ENCODE measurements at places on chromosomes 6 and 20.

DNA sequence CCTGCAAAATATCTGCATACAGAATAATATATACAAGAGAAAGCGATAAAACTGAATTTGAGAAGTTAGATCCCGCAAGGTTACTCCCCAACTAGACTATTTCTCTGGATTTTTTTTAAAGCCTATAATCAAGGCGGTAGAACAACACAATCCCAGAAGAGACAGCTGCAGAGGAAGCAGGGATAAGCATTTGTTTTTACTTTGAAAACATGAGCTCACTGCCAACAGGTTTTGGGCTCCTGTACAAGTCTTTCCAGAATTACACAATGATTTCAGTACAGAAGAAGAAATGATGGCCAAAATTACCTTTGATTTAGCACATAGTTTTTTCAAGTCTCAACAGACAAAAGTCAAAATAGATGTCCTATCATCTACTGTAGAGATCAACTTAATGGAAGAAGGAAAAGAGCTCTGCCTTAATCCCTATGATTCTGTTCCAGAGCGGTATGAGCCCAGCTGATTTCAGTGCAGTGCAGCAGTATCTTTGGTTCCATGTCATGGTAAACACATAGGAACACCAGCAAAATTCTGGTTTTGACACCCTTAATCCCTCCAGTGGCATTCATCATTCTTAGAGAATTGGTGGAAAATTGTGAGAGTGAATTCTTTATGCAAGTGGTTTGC, 304.3 kb downstream of the HDGFL1 start:
- DNase-seq: no peak

DNA sequence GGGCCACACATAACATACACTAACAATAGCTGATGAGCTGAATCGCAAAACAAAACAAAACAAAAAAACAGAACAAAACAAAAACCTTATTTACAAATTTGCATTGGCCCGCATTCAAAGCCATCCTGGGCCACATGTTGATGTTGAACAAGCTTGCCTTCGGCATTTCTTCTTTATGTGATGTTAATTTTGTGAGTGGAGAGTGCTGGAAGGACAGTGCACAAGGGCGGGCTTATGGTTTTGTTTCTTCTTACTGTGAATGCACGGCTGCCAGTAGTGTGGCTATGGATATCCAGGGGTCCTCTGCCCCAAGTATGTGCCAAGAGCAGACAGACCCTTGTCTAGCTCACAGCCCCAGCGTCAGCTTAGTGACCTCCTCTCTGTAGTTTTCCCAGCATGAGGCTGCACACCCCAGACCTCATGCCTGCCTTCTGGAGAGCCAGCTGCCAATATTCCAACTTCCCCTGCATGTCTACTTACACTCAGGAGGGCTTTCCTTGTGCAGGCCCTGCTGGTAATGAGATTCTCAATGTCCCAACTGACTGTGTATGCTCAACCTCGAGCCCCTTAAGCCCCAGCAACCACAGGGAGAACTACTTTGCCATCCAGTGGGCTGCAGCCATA, 24.9 kb downstream of the ZNF292 start:
- DNase-seq: no peak

DNA sequence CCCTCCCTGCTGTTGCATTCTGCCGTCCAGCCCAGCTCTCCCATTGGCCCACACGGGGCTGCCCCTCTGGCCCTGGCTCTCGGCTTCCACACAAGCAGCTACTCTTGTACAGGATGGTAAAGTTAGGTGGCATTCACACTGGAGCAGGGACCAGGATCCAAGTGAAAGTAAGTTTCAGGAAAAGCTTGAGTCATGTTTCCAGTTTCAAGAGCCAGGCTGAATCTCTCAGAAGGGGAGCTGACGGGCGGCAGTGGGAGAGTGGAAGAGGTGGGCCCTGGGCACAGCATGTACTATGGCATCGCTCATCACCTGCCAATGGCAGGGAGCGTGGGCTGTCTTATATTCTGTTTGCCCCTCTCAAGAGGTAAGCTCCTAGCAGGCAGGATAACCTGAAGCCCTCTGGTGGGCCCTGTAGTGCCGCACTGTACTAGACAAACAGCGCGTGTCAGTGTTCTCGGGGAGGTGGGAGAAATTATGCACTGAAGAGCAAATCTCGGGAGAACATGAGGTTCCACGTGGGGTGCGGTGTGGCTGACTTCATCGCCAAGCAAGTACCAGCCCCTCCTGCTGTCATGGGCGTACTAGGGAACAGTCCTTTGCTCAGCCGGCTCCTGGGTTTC, 241.5 kb downstream of the NRN1 start:
- no peak for DNase-seq

DNA sequence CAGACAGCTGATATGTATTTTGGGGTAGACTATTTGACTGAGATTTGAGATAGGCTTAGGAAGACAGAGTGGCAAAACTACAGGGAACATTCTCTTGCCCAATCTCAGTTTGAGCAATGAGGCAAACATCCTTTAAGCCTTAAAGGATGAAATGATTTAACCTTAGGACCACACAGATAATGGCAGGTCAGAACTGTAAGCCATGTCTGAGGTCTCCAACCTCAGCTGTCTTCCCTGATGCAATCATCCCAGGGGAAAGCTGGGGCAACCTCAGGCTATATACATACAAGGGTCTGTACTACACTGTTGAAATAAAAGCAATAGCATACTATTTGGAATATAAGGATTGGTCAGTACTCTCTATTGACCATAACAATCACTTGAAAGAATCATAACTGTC, 83.8 kb upstream of the NUP153 start:
- DNase-seq: no peak

DNA sequence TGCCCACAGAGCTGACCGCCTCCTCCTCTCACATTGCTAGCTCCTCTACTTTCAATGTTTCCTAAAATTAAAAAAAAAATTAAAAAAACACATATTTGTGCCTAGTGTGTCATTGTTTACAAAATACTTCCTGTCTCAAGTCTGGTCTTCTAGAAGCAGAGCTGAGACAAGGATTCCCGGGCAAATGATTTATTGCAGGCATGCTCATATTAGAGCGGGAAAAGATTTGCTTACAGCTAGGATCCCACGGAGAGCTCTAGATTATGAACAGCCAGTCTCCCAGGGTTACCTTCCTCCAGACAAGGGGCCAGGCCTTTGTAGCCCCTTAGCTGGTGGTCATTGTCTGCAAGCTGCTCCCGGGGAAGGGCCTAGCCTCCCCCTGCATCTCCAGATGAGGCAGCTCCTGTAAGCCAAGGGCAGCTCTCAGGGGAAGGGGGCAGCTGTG, 9.4 kb downstream of the PACSIN1 start:
- no peak for DNase-seq

DNA sequence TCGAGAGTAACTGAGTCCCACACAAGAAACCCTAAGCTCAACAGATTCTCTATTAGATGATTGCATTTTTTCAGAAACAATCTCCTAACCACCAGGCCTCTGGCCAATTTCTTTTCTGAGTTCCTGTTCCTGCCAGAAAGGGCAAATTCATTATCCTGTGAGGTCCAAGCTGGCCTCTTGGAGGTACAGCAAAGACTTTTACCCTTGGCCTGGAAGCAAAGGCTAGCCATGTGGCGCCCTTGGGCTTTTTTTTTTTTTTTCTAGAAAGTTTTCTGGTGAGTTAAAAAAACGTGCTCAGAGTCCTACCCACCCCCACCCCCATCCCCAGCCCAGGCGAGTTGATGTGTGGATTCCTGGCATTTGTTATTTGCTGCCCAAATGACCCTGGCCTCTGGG, 59.0 kb upstream of the EEF1A1 start:
- no peak for DNase-seq

- no peak for DNase-seq
These were observed 76.1 kb upstream of the SLC4A11 start for GRCh38 chr20:3315136-3315535.

- DNase-seq: no peak
These were observed 16.7 kb downstream of the CDC5L start for GRCh38 chr6:44404022-44404714.

DNA sequence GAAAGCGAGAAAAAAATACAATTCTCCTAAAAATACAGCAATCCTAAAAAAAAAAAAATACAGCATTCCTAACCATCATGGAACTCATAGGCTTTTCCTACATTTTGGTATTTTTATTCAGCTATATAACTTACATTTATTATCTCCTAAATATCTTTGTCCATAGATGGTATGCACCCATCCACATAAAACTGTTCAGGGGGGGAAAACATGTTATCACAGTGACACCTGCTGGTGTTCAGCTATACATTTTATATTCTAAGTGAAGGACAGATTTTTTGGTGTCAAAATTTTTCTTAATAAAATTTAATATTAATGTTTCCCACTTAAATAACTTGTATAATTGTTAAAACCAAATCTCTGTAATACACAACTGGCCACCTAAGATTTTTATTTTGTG, 58.0 kb downstream of the BLOC1S5 start:
- DNase-seq: no peak

- DNase-seq: no peak
These were observed 8.6 kb downstream of the NKX2-2 start for GRCh38 chr20:21505161-21505809.

DNA sequence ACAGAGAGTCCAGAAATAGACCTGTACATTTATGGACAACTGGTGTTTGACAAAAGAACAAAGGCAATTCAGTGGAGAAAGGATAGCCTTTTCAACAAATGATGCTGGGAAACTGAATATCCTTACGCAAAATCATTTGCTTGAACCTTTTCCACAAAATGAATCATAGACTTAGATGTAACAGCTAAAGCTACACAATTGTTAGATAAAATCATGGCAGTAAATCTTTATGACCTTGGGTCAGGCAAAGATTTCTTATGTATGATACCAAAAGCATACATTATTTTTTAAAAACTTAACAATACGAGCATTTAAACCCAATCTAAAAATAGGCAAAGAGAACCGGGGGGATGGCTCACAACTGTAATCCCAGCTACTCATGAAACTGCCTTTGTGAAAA, 73.5 kb upstream of the DST start:
- DNase-seq: no peak

GRCh38 chr6:40881501-40881900, 157.5 kb downstream of the UNC5CL start:
- DNase-seq: no peak

- no peak for DNase-seq
These were observed 58.4 kb downstream of the DLGAP4 start for GRCh38 chr20:36364506-36364905.

DNA sequence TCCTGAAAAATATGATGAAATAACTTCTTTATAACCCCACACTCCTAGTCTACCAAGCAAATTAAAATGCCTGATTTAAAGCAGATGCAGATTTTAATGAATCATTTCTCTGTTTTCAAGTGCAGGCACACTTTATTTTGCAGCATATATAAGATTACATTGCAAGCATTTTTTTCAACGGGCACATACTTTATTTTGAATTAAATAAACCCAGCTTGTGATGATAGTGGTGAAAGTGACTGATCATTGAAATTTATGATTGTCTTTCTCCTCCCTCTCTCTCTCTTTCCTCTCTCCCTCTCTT, 12.2 kb upstream of the MOXD1 start:
- DNase-seq: no peak

GRCh38 chr20:17969278-17969883, 563 bp downstream of the MGME1 start:
- DNase-seq: no peak

GRCh38 chr20:10498200-10498599, 63.1 kb downstream of the SLX4IP start:
- DNase-seq: no peak

GRCh38 chr6:3013486-3013885, 13.8 kb downstream of the NQO2 start:
- no peak for DNase-seq

GRCh38 chr6:145155873-145156782, 579.2 kb downstream of the EPM2A start:
- no peak for DNase-seq

- no peak for DNase-seq
These were observed 766.5 kb downstream of the BCKDHB start for GRCh38 chr6:80872951-80873308.

- no peak for DNase-seq
These were observed 13.9 kb downstream of the NT5E start for GRCh38 chr6:85463621-85464259.

DNA sequence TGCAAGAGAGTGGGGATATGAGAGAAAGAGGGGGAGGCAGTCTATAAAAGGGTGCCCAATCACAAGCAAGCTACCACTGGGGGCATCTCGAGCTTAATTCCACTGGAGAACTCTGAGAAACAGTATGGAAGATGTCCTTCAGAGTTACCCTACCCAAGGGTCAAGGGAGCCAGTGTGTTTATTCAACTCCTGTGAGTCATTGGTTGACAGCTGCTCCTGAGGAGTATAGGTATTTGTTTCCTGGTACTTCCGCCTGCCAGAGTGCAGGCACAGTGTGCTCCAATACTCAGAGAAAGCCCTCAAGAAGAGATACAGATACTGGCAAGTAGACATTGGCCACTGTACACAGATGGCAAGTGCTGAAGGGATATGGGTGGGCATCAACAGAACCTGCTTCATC, 49.5 kb downstream of the ARHGAP40 start:
- no peak for DNase-seq

DNA sequence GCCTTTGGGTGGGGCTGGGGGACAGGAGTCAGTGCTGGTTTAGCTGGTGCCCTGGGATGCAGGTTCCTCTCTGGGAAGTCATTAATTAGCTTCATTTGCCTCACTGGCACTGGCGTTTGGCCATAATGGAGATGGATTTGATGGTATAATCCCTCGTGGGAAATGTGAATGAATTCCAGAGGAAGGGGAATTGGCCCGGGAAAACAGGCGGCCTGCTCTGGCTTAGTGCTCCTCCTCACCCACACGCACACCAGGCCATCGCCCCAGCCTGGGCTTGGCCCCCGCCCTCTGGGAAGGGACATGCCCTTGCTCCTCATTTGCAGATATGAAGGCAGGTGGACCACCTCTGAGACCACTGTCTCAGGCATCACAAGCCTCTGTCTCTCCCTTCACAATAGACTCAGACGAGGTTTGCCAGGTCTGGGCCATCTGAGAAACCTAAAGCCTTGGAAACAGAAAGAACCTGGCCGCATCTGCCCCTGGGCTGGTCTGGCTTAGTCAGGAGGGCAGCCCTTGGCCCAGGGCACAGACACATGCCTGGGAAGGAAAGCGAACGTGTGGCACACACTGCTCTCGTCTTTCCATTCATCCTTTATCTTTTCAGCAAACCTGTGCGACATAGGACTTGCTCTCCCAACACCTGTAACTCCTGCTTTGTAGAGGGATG, 199.2 kb upstream of the CDH4 start:
- DNase-seq: no peak

- no peak for DNase-seq
These were observed 53.9 kb downstream of the PREX1 start for GRCh38 chr20:48773837-48774418.

- DNase-seq: no peak
These were observed 34.9 kb downstream of the ANGPT4 start for GRCh38 chr20:881051-881782.

GRCh38 chr6:139433631-139434419, 59.4 kb upstream of the CITED2 start:
- DNase-seq: no peak
